ENCODE measurements at places on chromosomes 5 and 9.

- DNase-seq, result no peak
Measured at GRCh38 chr5:68420476-68421344, 205.2 kb downstream of the PIK3R1 start.

GRCh38 chr5:12777342-12777741 is 873.1 kb upstream of the CTNND2 start:
- no peak for DNase-seq

DNA sequence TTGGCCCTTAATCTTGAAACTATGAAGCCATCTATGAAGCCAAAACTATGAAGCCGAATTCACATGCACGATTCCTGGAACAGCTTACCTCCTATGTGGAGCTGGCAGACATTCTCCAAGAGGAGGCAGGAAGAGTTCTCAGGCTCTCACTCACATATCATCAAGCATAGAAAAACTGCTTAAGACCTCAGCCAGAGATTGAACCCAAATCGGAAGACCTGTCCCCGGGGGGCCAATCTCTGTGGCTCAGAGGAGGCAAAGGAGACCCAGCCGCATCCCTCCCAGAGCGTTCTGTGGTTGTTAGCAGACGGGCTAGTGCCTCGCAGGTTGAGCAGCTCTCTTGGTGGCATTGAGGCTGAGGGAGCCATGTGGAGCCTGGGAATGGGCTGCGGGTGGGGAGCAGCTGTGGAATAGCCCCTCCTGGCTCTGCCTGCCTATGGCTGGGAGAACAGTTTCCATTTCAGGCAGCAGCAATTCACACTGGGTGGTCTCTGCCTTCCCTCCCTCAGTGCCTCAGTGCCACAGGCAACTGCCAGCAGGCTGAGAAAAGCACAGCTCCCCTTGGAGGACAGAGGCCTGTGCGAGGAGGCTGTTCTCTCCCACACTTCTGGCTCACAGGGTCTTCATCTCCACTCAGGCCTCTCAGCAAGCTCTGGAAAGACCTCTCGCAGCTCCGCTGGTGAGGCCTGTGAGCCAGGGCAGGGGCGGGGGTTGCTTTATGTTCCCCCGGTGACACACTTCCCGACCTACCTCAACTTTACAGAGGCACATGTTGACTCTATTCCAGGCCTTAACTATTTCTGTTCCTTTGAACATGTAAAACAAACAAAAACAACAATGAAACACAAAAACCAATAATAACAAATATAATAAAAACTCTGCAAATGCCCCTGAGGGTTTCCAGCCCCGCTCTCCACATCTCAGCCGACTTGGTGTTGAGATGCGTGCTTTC is 17.4 kb upstream of the TMEM174 start:
- DNase-seq, result no peak

- DNase-seq, result peak; percentile 59
Measured at GRCh38 chr5:57779383-57780223, 297.0 kb upstream of the ACTBL2 start.

- DNase-seq, result peak; percentile 38
Measured at GRCh38 chr5:172988276-172988675, 4.7 kb downstream of the ATP6V0E1 start.

- DNase-seq, result no peak
Measured at GRCh38 chr9:124510650-124511425, 3.6 kb upstream of the NR5A1 start.

DNA sequence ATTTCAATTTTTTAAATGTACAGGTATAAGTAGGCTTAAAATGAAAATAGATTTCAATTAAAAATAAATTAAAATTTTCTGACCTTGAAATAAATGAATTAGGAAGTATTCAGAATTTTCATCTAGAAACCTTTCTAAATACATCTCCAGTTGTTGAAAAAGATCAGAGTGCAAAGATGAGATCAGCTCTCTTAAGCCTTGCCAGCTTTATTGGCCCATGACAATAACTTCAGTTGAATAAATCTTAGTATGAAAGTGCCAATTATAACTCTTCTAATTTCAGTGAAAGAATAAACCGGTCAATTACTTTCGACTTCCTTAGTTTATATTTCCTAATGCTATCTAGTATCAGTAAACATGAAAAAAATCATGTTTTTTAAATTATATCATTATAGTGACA is 117.4 kb downstream of the FBXL17 start:
- no peak for DNase-seq

GRCh38 chr9:137055385-137056364 is 1.8 kb upstream of the ENTPD2 start:
- DNase-seq, result no peak

DNA sequence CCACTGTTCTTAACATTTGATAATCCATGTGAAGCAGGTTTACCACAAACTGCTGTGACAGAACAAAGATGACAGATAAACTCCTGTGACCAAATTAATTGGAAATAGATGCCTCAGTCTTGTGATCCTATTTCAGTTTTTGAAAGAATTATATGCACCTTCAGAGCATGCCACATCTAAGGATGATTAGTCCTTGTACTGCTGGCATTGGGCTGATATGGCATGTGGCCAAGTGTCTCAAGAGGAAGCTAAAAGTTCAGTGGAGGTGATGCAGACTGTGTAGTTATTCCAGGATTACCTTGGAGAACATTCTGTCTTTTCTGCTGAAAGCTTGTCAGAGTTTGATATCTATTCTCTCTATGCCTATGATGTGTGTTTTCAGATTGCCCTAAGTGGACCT is 314.4 kb upstream of the EFNA5 start:
- DNase-seq, result peak; percentile 26

Data from suppressor macrophage (primary cell).